ENCODE measurements at places on chromosomes 4 and X. TPM values are rescaled to one million over a fixed set of nuclear protein-coding genes. Genes with fewer than 3 reads are reported as not detected.
A peak's percentile ranks its signal among the peaks of the same experiment; 100 is the strongest.

- no peaks in the 10 kb centered on the region for H3K4me1 ChIP-seq
- H3K27me3 ChIP-seq = peaks cover 3% of the 10 kb centered on the region
- H3K36me3 ChIP-seq = no peaks in the 10 kb centered on the region
- DNase-seq = no peak
- no peak overlapping the region for H3K27ac ChIP-seq
Measured at GRCh38 chrX:100381619-100382018, 28.5 kb downstream of the PCDH19 start.

Gene CLCN4
- total RNA-seq = 4.5 TPM

Gene GUCY1B1
- 2.9 TPM for total RNA-seq

GRCh38 chr4:156085100-156085499, 131.4 kb upstream of the CTSO start:
- no peaks in the 10 kb centered on the region for H3K27me3 ChIP-seq
- no peak for DNase-seq
- no peak overlapping the region for H3K27ac ChIP-seq
- no peaks in the 10 kb centered on the region for H3K4me1 ChIP-seq

DNA sequence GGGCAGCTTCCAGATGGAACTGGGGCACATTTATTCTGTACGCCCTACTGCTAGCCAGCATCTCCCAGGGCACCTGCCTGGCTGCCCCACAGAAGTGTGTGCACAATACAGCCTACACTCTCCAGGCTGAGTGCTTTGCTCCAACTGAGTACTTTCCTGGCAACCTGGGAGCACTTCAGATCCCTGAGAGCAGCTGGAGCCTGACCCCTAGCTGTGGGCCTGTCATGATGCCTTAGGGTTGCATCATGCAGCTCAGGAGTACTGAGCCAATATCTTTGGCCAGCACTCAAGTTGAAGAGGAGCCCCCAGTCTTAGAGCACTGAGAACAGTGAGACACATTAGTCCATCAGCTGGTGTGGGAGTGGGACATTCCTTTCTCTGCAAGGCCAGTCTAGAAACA, 321.9 kb downstream of the CFAP47 start:
- H3K4me1 ChIP-seq = no peaks in the 10 kb centered on the region
- no peak for DNase-seq
- H3K27ac ChIP-seq = no peak overlapping the region

- peaks cover 42% of the 10 kb centered on the region for H3K36me3 ChIP-seq
- no peak overlapping the region for H3K27ac ChIP-seq
- H3K27me3 ChIP-seq = no peaks in the 10 kb centered on the region
- no peak overlapping the region for H3K4me3 ChIP-seq
- peaks cover 12% of the 10 kb centered on the region for H3K4me1 ChIP-seq
Measured at GRCh38 chr4:730511-730910, 24.9 kb downstream of the PCGF3 start.

DNA sequence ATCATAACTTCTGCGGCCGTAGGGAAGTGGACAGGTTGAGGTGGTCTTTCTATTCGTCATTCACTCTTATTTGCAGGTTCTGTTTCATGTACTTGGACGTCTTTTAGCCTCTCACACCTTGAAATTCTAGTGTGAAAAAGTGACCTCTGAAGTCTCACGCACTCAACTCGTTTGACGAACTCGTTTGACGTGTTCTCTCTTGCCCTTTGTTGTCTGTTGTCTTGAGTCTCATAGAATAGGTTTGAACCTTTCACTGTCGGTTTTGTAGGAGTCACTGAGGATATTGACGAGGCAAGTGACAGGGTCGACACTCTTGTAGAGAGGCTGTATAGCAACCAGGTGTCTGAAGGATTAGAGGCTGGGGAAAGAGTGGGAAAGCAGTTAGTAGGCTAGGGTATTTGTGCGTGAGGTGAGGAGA, 1.1 kb upstream of the PGRMC2 start:
- H3K4me3 ChIP-seq = peak overlapping the region; percentile 65
- peaks cover 2% of the 10 kb centered on the region for H3K36me3 ChIP-seq
- peak; percentile 56 for DNase-seq
- H3K27me3 ChIP-seq = no peaks in the 10 kb centered on the region
- H3K27ac ChIP-seq = peak overlapping the region; percentile 90

Gene BTC
- not detected for total RNA-seq

Gene USP17L17
- total RNA-seq = not detected

Gene GNRHR
- not detected for total RNA-seq

Gene BST1
- total RNA-seq = 5.3 TPM

GRCh38 chr4:24722026-24722568, 73.3 kb upstream of the SOD3 start:
- H3K27me3 ChIP-seq = peaks cover 8% of the 10 kb centered on the region
- no peak for DNase-seq
- H3K4me1 ChIP-seq = no peaks in the 10 kb centered on the region
- H3K36me3 ChIP-seq = no peaks in the 10 kb centered on the region

DNA sequence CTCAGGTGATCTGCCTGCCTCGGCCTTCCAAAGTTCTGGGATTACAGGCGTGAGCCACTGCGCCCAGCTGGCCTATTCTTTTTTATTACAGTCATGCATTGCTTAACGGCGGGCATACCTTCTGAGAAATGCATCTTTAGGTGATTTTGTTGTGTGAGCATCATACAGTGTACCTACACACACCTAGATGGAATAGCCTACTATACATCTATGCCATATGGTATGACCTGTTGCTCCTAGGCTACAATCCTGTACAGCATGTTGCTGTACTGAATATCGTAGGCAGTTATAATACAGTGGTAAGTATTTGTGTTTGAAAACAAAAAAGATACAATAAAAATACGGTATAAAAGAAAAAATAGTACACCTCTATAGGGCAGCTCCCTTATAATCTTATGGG, 6.0 kb downstream of the STAG2 start:
- no peak overlapping the region for H3K27ac ChIP-seq
- no peaks in the 10 kb centered on the region for H3K36me3 ChIP-seq
- H3K4me3 ChIP-seq = no peak overlapping the region
- DNase-seq = no peak

- no peak overlapping the region for H3K4me3 ChIP-seq
- peak; percentile 23 for DNase-seq
- H3K4me1 ChIP-seq = peaks cover 11% of the 10 kb centered on the region
- no peaks in the 10 kb centered on the region for H3K36me3 ChIP-seq
Measured at GRCh38 chr4:76639288-76639687, 204.3 kb downstream of the SHROOM3 start.

DNA sequence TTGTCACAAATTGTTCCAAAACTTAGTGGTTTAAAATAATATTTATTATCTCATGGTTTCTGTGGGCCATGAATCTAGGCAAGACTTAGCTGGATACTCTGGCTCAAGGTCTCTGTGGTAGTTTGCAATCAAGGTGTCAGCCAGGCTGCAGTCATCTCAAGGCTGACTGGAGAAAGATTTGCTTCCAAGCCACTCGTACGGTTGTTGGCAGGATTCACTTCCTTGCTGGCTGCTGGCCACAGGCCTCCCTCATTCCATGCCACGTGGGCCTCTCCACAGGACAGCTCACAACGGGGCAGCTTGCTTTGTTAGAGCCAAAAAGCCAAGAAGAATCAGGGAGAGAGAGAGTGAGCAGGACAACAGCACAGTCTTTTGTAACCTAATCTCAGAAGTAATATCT, 101.4 kb downstream of the WWC2 start:
- H3K4me3 ChIP-seq = no peak overlapping the region
- H3K27ac ChIP-seq = no peak overlapping the region
- H3K4me1 ChIP-seq = peaks cover 4% of the 10 kb centered on the region
- peak; percentile 92 for DNase-seq
- H3K27me3 ChIP-seq = no peaks in the 10 kb centered on the region

DNA sequence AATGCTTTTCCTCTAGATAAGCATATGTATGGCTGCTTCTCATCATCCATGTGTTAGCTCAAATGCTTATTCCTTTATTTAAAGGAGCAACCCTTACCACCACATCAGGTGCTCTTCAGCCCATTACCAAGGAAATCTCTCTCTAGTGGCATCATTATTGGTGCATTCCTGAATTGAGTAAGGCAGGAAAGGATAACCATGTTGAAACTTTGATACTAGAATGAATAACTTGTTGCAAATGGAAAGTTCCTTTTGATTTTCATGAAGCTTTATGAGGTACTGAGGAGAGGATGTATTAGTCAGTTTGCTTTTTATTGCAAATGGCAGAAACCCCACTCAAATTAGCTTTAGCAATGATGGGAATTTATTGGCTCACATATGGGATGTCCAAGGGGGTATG, 212.3 kb upstream of the FGF13 start:
- no peaks in the 10 kb centered on the region for H3K4me1 ChIP-seq
- no peak overlapping the region for H3K4me3 ChIP-seq
- no peaks in the 10 kb centered on the region for H3K27me3 ChIP-seq
- H3K36me3 ChIP-seq = no peaks in the 10 kb centered on the region
- no peak for DNase-seq
- no peak overlapping the region for H3K27ac ChIP-seq

Gene CYTL1
- total RNA-seq = 1.4 TPM

DNA sequence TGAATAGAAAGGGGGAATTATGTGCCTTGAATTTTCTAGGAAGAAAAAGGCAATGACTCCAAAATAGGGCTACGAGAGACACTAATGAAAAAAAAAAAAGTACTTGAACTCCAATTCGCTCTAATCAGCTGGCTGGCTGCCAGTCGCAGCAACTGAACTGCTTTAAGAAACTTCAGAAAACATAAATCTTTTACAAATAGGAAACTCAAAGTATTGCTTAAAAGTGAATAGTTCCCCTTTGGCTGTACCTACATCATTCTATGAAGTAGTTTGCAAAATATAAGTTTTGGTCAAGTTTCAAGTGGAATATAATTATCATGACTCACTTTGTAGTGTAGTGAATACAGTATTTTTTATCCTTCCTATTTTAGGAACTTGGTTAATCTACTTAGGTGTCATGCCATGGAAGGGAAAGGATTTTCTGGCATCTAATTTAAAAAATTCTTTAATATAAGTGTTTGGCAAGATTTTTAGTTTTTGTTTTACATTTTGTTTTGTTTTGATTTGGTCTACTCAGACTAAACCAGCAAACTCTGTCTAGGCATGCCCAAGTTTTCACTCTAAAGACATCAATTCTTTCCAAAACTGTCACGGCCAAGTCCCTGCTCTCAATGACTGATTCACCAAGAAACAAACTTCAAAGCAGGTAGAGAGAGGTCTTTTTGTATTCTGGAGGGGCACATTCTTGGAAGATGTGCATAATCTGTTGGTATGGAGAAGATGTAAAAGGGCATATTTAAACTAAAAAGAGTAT, 382.4 kb upstream of the GALNT7 start:
- H3K4me1 ChIP-seq = peaks cover 2% of the 10 kb centered on the region
- no peaks in the 10 kb centered on the region for H3K36me3 ChIP-seq
- H3K4me3 ChIP-seq = no peak overlapping the region

- no peak for DNase-seq
- H3K27me3 ChIP-seq = no peaks in the 10 kb centered on the region
Measured at GRCh38 chr4:76606645-76607265, 171.7 kb downstream of the SHROOM3 start.

- no peaks in the 10 kb centered on the region for H3K36me3 ChIP-seq
- H3K27ac ChIP-seq = no peak within 1 kb of the TSS
- H3K4me3 ChIP-seq = no peak within 1 kb of the TSS
- H3K27me3 ChIP-seq = no peaks in the 10 kb centered on the region
- DNase-seq = no peak
Measured at GRCh38 chrX:6228720-6229119, at the start of gene NLGN4X. Gene NLGN4X (minus strand): TSS chrX:6228867. CDS start chrX:6151466, 77,401 bp downstream.

GRCh38 chr4:27720010-27720766, 859.5 kb downstream of the STIM2 start:
- no peak overlapping the region for H3K4me3 ChIP-seq
- H3K36me3 ChIP-seq = no peaks in the 10 kb centered on the region
- DNase-seq = no peak
- no peaks in the 10 kb centered on the region for H3K27me3 ChIP-seq
- H3K4me1 ChIP-seq = no peaks in the 10 kb centered on the region

DNA sequence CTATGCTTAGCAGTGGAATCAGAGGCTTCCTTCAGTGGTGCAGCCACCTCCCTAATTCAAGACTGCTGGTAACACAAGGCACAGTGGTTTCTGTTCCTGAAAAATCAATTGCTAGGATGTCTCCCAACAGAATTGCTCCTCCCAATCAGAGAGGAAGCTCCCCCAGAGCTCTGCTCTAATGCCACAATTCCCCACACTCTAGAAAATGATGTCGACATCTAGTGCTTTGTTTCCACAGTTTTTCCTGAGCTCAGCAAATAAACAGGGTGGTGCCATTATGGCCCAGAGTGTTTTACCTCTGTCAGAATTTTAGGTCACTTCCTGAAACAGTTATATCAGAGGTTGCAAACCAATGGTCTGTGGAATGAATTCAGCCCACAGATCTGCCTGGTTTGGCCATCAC, 24.7 kb downstream of the TAB3 start:
- H3K27ac ChIP-seq = peak overlapping the region; percentile 33
- H3K4me1 ChIP-seq = peaks cover 2% of the 10 kb centered on the region
- H3K36me3 ChIP-seq = no peaks in the 10 kb centered on the region
- no peaks in the 10 kb centered on the region for H3K27me3 ChIP-seq
- DNase-seq = no peak

DNA sequence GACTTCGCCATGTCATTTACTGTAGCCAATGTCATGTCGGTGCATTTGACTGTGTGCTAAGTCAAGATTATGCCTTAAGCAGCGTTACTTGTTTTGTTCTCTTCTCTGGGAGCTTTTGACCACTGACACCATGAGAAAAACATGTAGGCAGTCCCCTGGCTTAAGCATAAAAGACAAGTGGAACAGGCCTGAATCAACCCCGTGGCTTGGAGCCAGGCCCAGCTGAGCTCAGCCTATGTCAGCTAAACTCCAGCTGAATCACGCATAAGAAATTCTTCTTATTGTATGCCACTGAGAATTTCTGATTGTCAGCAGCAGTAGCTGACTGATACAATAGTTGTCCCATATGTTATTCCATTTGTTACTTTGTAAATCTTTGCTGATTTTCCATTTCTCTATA, 261.9 kb downstream of the CBLL2 start:
- H3K4me1 ChIP-seq = no peaks in the 10 kb centered on the region
- H3K27ac ChIP-seq = no peak overlapping the region
- no peaks in the 10 kb centered on the region for H3K27me3 ChIP-seq
- H3K4me3 ChIP-seq = no peak overlapping the region
- no peaks in the 10 kb centered on the region for H3K36me3 ChIP-seq
- peak; percentile 85 for DNase-seq

GRCh38 chr4:138404251-138404650, 162.1 kb upstream of the SLC7A11 start:
- peaks cover 11% of the 10 kb centered on the region for H3K4me1 ChIP-seq
- no peaks in the 10 kb centered on the region for H3K36me3 ChIP-seq
- H3K27ac ChIP-seq = no peak overlapping the region
- no peaks in the 10 kb centered on the region for H3K27me3 ChIP-seq
- H3K4me3 ChIP-seq = no peak overlapping the region

Gene SERTM2
- under 0.01 TPM for total RNA-seq

Gene DOCK11
- 14.7 TPM for total RNA-seq

- H3K27me3 ChIP-seq = no peaks in the 10 kb centered on the region
- DNase-seq = peak; percentile 83
- no peaks in the 10 kb centered on the region for H3K36me3 ChIP-seq
- H3K4me1 ChIP-seq = peaks cover 4% of the 10 kb centered on the region
- H3K4me3 ChIP-seq = peak overlapping the region; percentile 67
Measured at GRCh38 chr4:70703619-70704214, 15.4 kb downstream of the UTP3 start.

- H3K36me3 ChIP-seq = no peaks in the 10 kb centered on the region
- no peaks in the 10 kb centered on the region for H3K4me1 ChIP-seq
- H3K27ac ChIP-seq = no peak overlapping the region
- H3K4me3 ChIP-seq = no peak overlapping the region
Measured at GRCh38 chrX:51837451-51837850, 56.0 kb upstream of the MAGED1 start.

- DNase-seq = no peak
- 0 out of 2 replicates have a peak, but pooled peaks cover 1% of the 10 kb centered on the region for H3K36me3 ChIP-seq
- H3K27ac ChIP-seq = no peak overlapping the region
- H3K4me1 ChIP-seq = 0 out of 2 replicates have a peak, but pooled peaks cover 5% of the 10 kb centered on the region
- H3K27me3 ChIP-seq = no peaks in the 10 kb centered on the region
- no peak overlapping the region for H3K4me3 ChIP-seq
Measured at GRCh38 chr4:82708982-82709381, 89.6 kb downstream of the SCD5 start.
